Right lobe of liver (tissue), 6 donors: ENCODE measurements at places on chromosomes 1 and 21.

GRCh38 chr1:113605146-113605545, 154.1 kb downstream of the PHTF1 start:
- no peak for DNase-seq

DNA sequence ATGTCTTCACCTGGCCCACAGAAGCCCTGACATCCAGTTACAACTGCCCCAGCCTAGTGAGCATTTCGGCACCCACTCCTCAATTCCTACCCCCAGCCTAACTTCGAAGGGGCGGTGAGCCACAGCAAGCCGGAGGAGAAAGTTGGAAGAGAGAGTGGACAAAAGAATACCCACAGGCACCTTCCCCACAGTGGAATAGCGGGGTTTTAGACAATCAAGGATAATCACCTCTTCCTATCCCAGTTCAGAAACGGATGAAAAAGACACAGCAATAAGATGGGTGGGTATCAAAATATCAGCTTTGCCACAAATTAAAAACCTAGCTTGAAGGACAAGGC, 1.3 kb upstream of the LSS start:
- DNase-seq = no peak

GRCh38 chr1:58162952-58163550, 383.5 kb downstream of the OMA1 start:
- DNase-seq = peak; percentile 69

DNA sequence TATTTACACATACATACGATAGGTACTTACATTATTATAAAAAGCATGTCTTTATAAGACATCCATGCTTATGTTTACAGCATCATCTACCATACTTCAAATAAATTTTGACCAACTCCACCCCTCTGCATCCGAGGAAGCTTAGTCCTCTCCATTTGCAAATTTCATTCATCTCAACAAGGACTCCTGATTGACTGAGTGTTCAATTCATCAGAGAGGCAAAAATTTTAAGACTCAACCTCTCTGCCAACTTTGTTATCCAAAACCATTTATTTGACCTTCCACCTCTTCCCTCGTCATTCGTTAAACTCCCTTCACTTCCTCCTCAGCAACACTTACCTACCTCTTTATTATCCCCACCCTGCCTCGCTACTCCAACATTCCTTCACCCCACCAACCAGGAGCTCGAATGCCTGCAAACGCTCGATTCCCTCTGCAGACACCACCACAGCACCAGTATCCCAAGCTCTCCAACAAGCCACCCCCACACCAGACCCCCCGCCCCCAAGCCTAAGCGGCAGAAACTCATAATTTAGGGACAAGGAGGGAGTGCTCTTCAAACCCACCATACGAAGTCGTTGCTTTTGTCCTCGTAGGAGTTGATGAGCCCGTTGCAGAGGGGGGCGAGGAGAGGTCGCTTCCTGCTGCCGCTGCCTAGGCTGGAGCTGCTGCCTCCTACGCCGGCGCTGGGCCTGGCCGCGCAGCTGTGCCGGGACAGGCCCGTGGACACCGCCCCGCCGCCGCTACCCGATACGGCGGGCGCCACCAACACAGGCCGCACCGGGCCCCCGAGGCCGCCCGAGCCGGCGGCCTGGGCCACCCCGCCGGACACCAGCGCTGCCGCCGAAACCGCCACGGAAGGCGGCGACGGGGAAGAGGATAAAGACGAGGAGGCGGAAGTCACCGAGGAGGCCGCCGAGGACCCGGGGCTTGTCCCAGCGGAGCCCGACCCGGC, 803 bp downstream of the COP1 start:
- DNase-seq = peak; percentile 65
